ENCODE measurements at places on chromosomes 4 and X.

DNA sequence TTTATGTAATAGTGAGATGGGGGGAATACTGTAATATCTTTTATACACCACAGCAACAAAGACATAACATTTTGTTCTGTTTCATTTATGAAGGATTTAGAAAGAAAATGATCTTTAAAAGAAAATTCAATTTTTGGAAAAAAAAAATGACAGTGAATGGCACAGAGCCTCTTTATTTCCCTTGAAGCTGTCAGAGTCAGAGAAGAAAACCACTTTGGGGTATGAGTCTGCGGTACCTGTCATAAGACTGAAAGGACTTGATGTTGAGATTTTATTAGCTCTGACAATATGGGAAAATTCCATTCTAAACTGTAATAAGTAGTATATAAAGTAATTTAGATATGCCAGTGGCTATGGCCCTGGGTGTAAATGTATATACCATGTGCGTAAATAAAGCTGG lies 134.8 kb downstream of the GALNTL6 start:
- no peak for DNase-seq

- no peak for DNase-seq
Observed at GRCh38 chr4:150006197-150006596, 72.0 kb upstream of the DCLK2 start.

DNA sequence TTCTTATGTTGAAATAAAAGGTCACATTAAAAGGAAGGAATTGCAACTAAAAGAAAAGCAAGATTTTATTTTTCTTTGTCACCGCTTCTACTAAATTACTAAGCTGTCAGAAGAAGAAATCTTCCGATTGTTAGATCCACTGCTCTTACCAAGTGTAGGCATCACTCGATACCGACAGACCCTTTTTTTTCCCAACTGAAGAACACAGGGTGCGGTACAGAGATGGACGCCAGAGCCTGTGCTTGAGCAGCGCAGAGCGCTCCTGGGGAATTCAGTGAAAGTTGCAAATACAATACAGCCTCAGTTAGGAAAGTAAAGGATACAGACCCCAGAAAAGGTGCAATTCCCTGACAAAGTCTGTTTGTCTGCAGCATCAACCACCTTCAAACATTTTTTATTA lies 94.9 kb upstream of the WDR17 start:
- DNase-seq, result no peak

DNA sequence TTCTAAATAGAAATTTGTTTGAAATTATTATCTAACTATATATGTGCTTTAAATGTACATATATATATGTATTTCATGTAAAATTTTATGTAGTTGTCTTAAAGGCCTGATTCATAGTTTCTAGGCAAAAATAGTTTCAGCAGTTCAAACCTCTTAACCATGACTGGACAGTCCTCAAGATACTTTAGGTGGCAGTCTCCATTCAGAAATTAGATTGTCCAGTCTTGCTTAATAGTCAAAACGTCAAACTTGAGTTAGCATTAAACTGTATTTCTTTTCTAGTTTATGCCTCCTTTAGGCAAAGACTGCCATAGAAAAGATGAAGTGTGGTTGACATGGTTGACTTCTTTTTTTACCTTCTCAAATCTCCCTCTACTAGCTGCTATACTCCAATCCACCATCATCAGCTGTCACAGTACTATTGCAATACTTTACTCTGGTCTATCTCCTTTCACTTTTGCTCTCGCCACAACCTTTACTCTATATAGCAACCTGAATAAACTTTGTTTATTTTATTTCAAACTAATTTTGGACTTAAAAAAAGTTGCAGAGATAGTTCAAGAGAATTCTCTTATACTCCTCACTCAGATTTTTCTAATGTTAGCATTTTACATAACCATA lies 395.6 kb upstream of the DIPK2B start:
- no peak for DNase-seq

- DNase-seq, result peak; percentile 6
Observed at GRCh38 chrX:7146703-7147412, 654 bp upstream of the STS start.

DNA sequence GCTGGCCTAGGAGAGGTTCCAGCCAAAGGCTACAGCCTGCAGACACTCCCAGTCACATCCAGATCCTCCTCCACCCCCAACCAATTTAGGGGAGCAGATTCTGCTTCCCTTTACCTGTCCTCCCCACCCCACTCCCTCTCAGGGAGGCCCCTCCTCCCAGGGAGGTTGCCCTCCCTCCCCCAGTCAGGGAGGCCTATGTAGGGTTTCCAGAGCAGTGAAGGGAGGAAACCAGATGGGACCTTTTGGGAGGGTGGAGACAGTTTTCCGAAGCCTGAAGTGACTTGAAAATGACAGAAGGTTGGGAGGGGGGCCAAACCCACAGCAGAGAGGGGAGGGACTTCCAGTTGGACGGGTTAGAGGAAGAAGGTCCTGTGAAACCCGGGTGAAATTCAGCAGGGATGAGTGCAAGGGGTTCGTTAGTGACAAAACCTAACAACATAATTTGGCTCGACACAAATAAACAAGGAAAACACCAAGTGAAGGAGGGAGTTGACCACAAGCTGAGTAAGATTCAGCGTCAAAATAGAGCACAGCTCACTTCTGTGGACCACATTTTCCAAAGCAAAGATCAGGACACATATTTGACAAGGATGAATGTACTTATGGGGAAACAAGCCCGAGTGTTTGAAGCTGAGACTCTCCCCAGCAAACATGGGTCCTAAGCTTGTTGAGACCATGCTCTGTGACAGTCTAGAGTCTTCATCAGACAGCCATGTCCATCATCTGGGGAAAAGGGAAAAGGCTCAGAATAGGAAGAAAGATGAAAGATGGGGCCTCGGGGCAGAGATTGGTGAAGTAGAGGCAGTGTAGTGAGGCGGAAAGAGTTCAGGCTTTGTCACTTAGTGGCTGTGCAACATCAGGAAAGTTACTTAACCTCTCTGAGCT lies 46.4 kb downstream of the PRPS1 start:
- DNase-seq, result peak; percentile 50

DNA sequence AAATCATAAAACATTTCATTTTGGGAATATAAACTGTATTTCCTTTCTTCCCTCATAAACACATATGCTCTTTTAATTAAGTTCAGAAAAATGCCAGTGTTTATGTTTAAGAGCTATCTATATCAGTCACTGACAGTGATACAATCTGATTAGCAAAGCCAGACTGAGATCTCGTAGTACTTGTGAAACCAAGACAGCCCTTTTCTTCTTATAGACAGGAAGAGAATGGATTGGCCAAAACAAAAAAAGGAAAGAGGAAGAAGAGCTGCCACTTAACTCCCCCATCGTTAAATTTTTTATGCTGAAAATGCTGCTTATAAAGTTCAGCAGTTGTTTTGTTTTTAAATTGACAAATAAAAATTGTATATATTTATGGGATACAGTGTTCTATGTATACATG lies 87.4 kb downstream of the PLAC1 start:
- DNase-seq, result no peak

GRCh38 chr4:20591571-20591970 lies 108.7 kb upstream of the PACRGL start:
- no peak for DNase-seq

- no peak for DNase-seq
Observed at GRCh38 chr4:22504922-22505321, 10.9 kb downstream of the ADGRA3 start.

DNA sequence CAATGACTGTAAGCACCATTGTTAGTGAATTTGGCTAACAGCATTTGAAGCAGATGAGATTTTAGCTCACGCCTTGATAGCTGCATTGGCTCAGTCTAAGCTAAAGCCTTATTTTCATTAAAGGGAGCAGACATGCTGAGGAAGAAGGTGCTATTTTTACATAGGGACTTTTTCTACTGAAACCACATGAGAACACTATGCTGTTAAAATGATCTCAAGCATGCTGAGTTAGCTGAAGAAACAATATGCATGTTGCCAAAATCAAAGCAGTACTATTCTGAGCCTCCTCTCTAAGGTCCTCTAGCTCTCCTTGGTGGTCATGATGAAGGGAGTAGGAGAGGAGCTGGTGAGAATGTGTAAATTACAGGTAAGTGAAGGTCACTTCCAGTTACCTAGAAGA lies 134.4 kb upstream of the JADE1 start:
- no peak for DNase-seq

DNA sequence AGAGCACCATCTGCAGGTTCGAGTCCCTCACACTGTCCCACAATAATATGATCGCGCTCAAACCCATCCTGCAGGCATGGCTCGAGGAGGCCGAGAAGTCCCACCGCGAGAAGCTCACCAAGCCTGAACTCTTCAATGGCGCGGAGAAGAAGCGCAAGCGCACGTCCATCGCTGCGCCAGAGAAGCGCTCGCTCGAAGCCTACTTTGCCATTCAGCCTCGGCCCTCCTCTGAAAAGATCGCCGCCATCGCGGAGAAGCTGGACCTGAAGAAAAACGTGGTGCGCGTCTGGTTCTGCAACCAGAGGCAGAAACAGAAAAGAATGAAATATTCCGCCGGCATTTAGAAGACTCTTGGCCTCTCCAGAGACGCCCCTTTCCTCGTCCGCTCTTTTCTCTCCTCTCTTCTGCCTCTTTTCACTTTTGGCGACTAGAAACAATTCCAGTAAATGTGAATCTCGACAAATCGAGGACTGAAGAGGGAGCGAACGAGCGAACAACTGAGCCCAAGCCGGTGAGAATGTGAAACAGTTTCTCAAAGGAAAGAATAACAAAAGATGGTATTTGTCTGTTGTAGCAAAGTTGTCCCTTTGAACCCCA lies 1.9 kb downstream of the POU4F2 start:
- DNase-seq, result no peak

GRCh38 chr4:66741081-66741480 lies 804.2 kb downstream of the CENPC start:
- no peak for DNase-seq

DNA sequence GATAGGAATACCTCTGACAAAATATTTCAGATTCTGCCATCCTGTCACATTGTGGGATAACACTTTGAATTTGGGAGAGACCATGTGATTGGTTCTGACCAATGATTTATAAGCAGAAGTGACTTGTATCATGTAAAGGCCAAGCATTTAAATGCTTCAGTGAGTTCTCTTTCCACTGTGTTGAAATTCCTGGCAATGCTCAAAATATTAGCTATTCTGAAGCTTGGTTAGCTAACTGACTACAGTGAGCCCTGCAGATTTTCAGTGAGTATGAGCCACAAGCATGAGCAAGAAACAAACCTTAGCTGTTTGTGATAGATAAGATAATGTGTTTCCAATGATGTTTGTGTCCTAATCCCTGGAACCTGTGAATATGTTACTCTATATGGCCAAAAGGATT lies 562.8 kb upstream of the AADAT start:
- no peak for DNase-seq

DNA sequence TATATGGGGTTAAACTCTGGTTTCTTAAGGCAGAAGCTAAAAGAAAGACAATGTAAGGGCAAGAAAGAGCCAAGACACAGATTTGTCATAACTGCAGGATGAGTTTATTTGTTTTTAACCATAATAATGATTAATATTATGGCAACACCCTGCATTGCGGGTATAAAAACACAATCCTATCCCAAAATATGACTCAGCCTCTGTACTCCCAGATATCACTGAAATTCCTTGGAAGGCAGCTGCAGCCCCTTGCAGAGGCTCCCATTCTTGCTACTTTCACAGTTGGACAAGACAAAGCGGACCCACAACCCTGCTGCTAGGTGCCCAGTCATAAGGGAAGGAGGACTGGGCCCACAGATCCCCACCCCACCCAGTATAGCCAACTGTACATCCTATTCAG lies 20.4 kb upstream of the FGF16 start:
- no peak for DNase-seq

- DNase-seq, result no peak
Observed at GRCh38 chrX:97210501-97210900, 326.8 kb downstream of the RPA4 start.

DNA sequence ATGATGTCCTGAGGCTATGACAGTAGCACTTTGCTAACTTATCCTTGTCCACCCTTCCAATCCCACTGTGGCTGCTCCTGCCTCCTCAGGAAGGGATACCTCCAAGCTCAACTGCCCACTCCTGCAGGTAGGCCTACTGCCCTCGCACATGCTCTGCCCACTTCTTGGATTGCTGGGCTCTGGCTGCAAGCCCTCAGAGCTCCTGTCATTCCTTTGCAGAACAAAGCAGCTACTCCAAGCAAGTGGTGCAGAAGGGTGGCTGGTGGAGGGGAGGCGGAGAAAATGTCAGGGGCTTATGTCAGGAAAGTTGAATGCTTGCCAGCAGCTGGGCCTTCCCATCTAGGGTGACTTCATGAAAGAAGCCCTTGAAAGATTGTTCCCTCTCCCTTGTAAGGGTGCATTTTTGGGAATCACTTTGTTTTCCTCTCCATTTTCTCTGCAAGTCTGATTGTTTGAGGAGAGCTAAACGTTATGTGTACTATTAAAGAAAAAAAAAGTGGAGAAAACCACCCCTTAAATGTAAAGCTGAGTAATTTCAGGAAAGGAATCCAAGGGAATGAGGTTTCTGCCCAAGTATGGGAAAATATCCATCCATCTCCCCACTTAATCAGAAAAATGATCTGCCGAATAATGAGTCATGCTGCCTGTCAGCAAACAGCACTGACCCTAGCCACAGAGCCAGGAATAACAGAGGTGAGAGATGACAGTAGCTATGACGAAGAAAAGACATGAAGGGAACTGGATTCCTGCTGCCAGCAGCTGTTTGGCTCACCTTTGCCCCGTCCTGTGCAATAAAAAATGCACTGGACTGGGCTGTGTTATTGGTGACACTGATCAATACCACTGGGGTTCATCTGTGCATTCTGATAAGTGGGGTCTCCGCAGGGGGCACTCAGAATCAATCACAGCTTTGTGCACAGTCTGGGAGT lies 102.0 kb downstream of the RTL5 start:
- DNase-seq, result no peak

- DNase-seq, result no peak
Observed at GRCh38 chr4:1987296-1987695, 21.5 kb downstream of the NELFA start.
